Foreskin melanocyte (primary cell): ENCODE measurements at places on chromosomes 3 and 15.
A peak's percentile ranks its signal among the peaks of the same experiment; 100 is the strongest.

- no peak for DNase-seq
Measured at GRCh38 chr3:25823314-25823713, 33.4 kb downstream of the OXSM start.

DNA sequence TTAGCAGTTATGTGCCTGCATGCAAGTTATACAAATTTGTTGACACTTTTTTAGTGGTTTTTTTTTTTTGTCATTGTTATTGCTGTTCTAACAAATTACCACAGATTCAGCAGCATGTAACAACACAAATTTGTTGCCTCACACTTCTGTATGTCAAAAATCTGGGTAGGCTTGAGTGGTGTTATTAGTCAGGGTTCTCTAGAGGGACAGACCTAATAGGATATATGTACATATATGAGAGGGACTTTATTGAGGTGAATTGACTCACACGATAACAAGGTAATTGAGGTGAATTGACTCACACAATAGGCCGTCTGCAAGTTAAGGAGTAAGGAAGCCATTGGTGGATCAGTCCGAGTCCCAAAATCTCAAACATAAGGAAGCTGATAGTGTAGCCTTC lies 15.0 kb upstream of the PLSCR1 start:
- no peak for DNase-seq

- no peak for DNase-seq
Measured at GRCh38 chr3:71465371-71466036, 118.0 kb downstream of the FOXP1 start.

GRCh38 chr3:175426805-175427204 lies 567.7 kb downstream of the NAALADL2 start:
- DNase-seq: no peak

- DNase-seq: no peak
Measured at GRCh38 chr15:100930306-100930848, 11.2 kb downstream of the LRRK1 start.

- DNase-seq: no peak
Measured at GRCh38 chr3:171671709-171672108, 138.6 kb downstream of the PLD1 start.

DNA sequence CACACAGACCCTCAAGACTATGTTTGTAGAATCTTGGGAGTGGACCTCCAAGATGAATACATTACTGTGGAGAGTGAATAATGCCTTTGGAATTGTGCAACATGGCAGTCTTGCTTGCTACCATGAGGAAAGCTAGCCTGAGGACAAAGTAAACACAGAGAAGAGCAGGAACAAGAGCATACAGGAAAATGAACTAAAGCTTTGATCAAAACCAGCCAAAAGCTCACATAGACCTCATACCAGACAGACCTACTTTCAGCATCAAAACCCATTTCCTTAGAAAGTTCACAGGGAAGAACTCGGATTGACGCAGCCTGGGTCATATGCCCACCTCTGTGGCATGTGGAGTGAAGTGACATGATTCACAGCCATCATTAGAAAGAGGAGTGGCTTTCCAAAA lies 3.3 kb upstream of the RAB8B start:
- peak; percentile 85 for DNase-seq

DNA sequence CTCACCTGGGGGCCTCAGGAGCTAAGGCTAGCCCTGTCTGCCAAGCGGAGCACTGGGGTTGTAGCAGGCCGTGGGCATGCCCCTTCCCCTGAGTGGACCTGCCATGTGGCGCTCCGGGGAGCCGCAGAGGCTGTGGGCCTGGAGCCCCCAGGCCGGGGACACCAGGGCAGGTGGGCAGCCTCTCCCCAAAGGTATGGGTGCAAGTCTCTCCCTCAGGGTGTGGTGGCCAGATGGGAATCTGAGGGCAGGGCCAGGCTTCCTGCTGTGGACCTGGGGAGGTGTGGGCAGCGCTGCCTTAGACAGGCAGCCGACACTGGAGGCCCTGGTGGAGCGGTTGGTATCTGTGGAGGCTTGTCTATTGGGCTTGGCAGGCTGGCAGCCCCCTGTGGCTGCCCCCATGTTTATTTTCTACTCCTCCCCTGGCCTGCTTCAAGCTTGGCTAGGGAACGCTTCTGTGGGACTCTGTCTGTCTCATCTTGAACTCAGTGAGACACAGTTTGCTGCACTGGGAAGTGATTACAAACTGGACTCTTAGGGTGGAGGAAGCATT lies 5.9 kb downstream of the ACVR2B start:
- no peak for DNase-seq

- no peak for DNase-seq
Measured at GRCh38 chr3:158916111-158916510, 114.3 kb downstream of the MFSD1 start.

GRCh38 chr3:43180027-43180426 lies 74.1 kb upstream of the POMGNT2 start:
- DNase-seq: peak; percentile 20

DNA sequence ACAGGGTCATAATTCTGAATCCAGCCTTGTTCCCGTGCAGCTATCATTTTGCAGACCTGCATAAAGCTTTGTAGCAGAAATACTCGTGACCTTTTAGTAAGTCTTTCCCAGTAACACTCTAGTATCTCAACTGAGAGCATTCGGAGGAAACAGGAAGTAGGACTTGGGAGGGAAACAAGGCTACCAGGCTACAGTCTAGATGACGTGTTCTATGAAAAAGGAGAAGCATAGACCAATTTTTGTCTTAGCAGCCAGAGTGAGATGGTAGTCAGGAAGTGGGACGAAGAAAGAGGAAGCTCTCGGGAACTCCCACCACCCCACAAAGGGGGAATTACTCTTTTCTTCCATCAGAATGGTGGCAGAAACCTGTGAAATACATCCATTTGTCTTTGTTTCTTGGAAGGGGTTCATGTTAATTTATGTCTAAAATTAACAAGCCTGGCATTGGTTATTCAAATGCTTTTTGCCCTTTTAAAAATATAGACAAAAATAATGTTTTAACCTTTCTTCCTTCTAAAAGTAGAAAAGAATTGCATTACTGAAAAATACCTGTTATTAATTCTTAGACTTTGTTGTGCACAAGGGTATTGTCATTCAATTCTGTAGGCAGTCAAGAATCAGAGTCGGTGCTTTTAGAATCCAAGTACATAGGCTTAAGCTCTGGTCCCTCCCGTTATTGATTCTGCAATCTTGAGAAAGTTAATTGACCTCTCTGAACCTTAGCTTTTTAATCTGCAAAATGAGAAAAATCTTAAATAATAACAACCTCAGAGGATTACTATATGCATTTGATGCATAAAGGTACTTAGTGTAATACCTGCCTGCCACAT lies 1.6 kb upstream of the SUCNR1 start:
- DNase-seq: peak; percentile 66

DNA sequence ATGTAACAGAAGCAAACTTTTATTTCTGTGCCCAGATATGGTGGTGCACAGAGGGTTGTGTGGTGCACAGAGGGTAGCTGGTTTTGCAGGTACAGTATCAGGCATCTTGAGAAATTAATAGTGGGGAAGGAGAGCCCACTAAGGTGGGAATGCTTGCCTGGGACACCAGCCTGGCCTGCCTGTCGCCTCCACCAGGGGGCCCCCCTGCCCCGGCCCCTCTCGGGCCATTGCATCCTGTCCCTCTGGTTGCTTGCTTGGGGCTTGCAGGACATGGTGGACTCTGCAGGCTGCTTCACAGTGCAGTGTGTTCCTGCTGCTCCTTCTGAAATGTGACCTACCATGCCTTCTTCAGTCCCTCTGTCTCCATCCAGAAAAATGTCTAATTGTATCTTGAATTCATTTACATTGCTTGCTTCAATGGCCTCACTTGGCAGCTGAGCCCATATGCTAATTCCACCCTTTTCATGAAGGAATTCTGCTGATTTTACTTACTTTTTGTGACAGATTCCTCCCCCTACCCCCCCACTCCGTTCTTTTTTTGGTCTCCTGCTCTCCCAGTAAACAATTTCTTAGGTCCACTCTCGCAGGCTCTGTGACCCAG lies 73.6 kb downstream of the EEFSEC start:
- no peak for DNase-seq

DNA sequence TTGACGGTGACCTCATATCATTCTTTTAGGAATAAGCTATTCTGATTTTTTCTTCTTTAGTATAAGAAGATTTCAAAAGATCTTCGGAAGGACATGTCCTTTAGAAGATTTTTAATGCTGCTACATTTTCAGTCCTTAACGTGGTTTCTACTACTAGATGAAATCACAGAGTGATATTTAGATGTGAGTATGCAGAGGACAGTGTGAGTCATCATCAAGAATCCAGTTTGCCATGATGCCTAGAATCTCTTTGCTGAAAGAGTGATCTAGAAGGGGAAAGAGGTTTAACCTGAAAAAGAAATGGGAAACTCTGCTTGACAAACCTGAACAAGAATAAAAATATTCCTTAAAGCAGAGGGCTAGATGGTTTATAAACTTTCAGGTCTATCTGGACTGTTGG lies 43.2 kb downstream of the SLC7A14 start:
- DNase-seq: no peak

DNA sequence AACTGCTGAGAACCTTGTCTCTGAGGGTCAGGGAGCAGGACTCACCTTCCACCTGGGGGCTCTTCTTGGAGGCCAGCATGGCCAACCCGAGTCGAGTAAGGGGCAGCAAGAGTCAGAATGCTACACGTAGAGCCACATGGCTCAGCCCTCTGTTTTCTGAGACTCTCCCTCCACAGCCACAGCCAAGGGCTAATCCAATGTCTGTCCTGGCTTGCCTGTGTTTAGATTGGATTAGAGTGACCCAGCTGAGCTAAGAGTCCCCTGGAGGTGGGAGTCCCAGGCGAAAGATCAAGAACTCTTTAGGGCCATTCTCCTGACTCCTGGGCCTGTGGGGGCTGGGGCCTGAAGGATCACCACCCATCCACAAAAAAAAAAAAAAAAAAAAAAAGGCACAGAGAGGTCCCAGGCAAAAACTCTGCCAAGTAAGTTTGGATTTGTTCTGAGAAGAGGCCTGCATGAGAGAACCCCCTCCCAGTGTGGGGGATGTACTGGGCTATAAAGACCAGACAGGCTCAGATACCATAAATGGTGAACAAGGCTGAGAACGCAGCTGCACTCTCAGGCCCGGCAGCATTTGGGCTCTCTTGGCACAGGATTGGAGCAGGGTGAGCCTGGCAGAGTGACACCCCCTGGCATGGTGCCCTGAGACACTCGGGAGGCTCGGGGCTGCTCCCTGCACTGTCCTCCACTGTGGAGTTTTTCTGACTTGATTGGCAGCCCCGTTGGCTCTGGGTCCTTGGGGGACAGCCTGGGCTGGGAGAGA lies 88.0 kb upstream of the OSBPL11 start:
- no peak for DNase-seq

- no peak for DNase-seq
Measured at GRCh38 chr3:111732252-111732879, 126.7 kb upstream of the PHLDB2 start.

GRCh38 chr15:56001471-56002078 lies 8.2 kb upstream of the NEDD4 start:
- DNase-seq: no peak

DNA sequence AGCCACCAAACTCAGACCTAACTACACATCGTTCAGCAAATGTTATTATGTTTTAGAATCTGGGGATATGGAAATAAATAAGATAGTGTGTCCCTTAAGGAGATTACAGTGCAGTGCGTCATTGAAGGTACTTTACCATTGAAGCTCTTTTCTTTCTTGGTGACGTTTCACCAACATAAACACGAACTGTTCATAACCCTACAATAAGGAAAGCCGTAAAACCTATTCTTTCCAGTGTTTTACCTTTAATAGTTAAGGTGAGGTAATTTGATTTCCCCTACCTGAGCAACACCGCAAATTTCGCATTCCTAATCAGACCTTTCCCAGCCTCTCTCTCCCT lies 826 bp downstream of the CCDC66 start:
- DNase-seq: no peak

DNA sequence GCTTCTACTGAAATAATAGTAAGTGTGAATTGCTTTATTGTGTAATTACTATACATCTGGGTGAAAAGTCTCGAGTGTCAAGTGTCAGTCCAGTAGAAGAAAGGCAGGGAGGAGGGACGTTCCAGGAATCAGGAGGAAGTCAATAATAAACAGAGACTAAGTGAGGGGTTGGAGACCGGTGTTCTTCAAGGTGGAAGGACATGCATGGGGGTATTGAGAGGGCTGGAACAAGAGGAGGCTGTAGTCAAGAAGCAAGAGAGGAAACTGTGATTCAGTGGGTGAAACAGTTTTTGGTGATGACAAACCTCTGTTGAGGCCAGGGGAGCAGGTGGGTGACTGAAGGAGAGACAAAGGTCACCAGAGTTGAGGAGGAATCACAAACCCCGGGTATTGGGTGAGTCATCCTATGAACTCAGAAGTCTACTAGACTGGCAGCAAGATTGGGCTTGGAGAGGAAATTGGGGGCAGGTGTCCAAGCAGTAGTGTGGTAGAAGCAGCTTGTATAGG lies 11.6 kb upstream of the SCAMP5 start:
- DNase-seq: no peak

- no peak for DNase-seq
Measured at GRCh38 chr3:30073622-30074021, 532.8 kb upstream of the TGFBR2 start.

DNA sequence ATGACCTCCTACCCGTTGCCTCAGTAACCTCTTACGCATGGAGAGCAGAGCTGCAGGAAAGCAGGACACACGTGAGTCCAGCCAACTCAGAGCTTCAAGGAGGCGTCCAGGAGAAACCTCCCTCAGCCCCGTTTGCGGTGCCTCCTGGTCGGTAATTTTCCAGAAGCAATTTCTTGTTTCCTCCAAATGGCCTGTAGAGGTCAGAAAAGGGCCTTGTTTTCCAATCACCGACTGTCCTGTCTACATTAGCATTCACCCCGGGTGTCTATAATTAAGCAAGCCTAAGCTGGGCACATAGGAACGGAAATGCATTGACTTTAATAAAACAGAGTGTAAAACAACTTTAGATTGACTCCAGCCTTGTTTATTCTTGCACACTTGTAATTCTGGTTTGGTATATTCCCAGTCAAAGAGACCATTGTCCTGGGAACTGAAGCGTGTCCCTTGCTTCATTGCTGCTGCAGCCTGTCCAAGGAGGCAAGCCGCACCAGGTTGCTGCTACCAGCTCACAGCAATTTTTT lies 836.2 kb downstream of the AGBL1 start:
- peak; percentile 75 for DNase-seq

DNA sequence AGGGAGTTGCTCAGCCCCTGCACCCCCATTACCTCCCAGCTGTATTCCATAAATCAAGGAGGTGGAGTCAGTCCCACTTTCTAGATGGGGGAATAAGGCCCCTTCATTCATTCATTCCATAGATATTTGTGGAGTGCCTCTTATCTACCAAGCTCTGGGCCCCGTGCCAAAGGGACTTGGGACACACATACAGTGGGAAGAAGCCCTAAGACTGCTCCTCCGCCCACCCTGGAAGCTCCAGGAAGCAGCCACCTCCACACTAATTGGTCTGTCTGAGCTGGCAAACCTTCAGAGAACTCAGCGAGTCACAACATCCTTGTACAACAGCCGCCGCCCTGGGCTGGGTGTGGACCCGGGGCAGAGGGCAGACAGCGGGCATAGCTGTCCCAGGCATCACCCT lies 6.4 kb downstream of the STRA6 start:
- peak; percentile 15 for DNase-seq

DNA sequence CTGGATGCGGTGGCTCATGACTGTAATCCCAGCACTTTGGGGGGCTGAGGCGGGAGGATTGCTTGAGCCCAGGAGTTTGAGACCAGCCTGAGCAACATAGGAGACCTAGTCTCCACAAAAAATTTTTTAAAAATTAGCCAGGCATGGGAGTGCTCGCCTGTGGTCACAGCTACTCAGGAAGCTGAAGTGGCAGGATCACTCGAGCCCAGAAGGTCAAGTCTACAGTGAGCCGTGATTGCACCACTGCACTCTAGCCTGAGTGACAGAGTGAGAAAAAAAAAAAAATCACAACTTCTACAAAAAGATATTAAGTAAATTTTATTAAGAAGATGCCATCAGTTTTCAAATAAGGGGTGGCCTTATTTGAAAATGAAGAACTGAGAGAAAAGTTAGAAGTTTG lies 11.9 kb upstream of the PLA2G4D start:
- no peak for DNase-seq

- no peak for DNase-seq
Measured at GRCh38 chr3:42489116-42489936, 13.1 kb upstream of the VIPR1 start.
